NCI-H2171 treated with DMSO at 0.1 percent for 48 hours (cell line): ENCODE measurements at places on chromosomes 16 and 17.
A peak's percentile ranks its signal among the peaks of the same experiment; 100 is the strongest.

DNA sequence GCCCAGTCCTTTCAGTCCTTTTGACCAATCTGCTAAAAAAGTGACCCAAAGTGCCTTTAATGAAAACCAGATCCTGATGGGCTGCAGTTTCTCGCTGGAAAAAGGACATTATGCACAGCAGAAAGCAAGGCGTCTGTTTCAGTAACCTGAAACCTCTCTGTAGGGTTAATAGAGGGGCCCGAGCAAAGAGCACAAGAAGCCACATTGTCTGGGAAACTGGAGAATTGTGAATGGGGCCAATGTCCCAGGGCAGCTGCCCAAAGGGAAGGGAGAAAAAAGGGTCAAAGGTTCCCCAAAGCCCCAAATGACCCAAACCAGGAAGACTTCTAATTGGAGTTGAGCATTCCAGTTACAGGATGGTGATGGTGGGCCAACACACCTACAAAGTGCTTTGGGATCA is 3.0 kb downstream of the OTOA start:
- peak; percentile 25 for DNase-seq

DNA sequence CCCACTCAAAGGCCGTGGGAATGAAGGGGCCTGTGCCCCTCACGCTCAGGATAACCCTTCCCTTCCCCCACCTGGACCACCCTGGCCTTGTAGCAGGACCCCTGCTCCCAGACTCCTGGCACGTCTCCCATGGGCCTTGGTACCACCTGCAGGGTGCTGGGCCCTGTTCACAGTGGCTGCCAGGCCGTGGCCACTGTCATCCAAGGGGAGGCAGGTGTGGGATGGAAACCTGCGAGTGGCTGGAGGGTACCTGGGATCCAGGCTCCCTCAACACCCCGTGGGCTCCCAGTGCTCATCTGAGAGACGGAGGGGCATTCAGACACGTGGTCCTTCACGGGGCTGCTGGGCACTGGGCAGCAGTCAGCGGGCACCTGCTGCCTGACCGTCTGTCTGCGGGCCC is 75.6 kb upstream of the CIBAR2 start:
- DNase-seq: no peak

GRCh38 chr16:49674990-49675389 is 180.9 kb downstream of the ZNF423 start:
- DNase-seq: no peak

- DNase-seq: no peak
Observed at GRCh38 chr17:76830987-76831715, 37.1 kb upstream of the MGAT5B start.

- no peak for DNase-seq
Observed at GRCh38 chr16:79988721-79989220, 388.2 kb upstream of the MAF start.

GRCh38 chr16:49003022-49003421 is 278.6 kb downstream of the CBLN1 start:
- DNase-seq: no peak

DNA sequence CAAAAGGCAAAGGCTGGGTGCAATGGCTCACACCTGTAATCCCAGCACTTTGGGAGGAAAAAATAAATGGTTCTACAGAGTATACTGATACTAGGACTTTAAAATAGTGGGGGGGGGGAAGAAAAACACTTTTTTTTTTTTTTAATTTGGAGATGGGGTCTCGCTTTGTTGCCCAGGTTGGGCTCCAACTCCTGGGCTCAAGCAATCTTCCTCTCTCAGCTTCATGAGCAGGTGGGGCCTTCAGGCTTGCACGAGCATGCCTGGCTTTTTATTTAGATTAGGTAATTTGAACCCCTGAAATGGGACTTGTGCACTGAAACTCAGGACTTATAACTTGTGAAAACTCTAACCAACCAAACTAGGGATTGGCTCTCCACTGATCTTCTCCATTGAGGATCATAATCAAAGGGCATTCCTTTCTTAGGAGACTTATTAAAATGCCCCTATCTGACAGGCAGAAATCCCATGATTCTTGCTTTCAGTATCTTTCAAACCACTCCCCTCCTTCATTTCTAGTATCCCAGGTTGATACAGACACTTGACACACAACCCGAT is 16.9 kb downstream of the GRB2 start:
- DNase-seq: peak; percentile 38

- DNase-seq: no peak
Observed at GRCh38 chr17:74485841-74486240, 19.4 kb downstream of the CD300A start.

GRCh38 chr17:81455387-81455786 is 57.2 kb downstream of the ACTG1 start:
- no peak for DNase-seq

DNA sequence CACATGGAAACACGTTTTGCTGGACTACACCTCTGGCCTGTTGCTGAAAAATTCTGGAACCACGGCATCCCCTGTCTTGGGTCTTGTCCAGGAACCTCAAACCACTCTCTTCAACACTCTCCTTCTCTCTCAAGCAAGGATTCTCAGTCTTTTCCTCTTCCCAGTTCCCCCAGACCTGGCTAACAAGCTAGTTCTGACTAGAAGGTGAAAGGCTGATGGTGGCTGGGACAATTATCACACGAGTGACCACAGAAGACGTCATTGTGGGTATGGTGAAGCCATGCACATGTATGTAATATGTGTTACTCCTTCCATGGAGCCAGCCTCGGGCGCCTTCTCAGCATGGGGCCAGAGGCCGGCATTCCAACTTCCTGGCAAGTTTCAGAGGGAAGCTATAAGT is 123.0 kb downstream of the CDYL2 start:
- DNase-seq: no peak

DNA sequence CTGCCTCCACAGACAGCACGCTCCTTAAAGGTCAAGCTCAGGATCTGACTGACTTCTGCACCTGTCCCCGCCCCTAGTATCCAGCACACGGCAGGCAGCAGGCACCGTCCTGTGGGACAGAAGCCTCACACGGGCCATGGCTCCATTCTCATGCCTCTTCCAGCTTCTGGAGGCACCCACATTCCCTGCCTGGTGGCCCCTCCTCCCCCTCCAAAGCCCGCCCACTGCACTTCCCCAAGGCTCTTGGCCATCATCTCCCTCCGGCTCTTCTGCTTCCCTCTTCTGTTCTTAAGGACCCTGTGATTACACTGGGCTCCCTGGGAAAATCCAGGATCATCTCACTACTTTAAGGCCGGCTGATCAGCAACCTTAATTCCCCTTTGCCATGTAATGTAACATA is 3.5 kb downstream of the CANT1 start:
- DNase-seq: no peak

DNA sequence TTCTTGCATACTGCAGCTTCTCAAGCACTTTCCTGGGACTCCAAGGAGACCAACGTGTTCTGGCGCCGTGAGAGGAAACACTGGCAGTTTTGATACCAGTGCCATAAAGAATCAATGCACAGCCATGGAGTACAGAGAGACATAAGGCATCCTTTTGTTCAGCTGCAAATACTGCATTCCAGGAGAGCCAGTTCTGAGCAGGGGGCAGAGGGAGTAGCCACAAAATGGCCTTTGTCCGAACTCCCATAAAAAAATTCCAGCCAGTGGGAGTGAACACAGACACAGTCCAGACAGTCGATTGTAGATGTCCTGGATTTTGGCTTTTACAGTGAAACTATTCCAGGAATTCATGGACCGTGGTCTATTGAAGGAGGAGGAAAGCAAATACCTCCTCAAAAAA is 36.2 kb upstream of the TEKT3 start:
- no peak for DNase-seq

DNA sequence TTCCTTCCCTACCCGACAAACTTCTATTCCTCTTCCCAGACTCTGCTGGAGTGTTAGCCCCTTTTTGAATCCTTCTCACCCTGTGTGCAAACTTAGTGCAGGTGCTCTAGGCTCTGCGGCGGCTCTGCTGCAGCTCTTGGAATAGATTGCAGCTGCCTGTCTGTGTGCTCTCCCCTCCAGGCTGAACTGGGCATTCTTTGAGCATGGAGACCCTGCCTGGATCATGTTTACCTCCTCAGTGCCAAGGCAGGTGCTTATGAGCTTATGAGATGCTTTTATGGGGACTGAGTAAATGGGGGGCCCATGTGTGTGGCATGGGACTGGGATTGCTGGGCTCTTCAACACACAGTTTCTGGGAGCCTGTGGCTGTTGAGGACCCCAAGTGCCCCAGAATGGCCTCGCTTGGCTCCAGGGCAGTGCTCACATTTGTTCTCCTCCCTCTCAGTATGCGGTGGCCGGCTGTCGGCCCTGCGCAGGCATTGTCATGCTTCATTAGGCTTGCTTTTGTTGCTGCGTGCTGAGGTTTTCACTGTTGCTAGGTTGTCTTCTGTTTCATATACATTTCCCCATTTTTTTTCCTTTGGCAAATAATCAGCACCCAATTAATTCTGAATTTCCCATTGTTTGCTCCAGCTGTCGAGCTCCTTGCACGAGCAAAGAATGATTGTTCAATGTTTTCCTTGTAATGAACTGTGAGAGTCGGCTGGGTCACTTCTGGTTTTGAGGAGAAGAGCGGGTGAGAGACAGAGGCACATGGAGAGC is 185.5 kb upstream of the NLRP1 start:
- peak; percentile 53 for DNase-seq

DNA sequence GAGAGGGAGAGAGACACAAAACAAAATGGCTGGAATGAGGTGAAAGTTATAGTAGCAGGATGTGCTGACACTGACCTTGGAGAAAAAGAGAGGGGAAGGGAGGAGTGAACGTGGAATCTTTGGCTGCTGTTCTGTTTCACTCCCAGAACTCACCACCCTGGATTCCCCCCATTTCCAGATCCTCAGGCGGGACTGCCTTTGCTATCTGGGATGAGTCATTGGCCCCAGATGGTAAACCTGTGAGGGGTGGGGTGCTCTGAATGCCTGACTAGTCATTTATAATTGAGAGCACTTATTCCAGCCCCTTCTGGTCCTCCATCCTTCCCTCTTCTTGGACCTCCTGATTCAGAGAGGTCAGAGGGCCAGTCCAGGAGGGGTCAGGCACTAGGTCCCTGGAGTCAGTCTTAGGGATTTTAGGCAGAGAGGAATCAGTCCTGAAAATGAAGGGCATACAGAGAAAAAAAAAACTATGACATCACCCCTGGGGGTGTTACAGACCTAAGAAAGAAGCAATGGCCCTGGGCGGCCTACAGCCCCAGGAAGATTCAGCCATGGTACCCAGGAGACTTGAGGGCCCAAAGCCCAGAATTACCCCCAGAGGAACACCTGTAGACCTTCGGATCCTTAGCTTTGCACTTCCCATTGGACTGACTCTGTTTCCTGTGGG is 2.2 kb upstream of the ZG16 start:
- peak; percentile 74 for DNase-seq

DNA sequence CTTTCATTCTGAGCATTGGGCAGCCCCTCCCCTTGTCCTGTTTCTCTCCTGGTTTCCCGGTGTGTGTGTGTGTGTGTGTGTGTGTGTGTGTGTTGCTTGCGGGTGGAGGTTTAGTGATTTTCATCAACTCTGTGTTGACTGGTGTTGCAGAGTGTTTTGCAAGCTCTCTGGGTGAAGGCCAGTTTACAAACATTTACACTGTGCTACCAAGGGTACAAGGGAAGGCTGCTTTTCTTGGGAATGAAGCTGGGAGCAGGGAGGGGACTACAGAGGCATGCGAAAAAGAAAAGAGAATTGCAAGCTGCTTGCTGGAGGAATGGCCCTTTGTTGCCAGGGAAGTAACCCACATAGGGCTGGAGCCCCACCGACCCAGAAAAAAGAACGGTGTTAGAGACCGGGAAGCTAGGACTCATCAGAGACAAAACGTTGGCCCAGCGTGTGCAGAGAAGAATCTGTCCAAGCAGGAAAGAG is 29.6 kb downstream of the HS3ST3B1 start:
- no peak for DNase-seq

DNA sequence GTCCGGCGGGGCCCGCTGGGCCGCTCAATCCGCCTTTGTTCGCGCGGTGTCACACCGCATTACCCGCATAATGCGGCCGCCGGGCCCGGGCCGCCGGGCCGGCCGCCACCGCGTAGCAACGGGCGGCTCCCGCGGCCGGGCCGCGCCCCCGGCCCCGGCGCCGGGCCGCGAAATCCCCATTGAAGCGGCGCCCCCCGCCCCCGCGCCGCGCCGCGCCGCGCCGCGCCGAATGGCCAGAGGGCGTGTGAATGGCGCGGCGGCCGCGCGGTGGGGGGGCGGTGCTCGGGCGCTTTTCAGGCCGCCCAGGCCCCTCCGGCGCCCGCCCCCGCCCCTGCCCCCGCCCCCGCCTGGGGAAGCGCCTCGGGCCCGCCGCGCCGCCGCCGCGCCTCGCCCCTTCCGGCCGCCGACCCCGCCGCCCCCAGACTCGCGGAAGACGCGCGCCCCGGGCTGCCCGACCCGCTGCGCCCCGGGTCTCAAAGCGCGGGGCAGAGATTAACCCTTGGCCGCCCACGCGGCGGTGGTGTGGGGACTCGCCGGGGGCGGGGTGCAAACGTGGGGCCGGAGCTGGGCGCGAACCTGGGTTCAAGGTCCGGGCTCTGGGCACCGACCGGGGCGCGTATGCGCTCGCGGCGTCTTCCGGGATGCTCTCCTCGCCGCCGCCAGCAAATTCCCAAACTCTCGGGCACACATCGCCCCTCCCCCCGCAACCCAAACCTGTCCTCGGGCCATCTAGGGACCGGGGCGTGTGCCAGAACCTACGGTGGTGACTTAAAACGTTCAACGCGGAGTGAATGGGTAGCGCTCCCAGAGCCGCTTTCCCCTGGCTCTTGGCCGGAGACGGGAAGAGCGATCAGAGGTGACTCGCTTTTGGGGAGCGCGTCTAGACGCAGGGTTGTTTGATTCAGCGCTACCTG is 46.7 kb downstream of the WNT3 start:
- DNase-seq: peak; percentile 46

DNA sequence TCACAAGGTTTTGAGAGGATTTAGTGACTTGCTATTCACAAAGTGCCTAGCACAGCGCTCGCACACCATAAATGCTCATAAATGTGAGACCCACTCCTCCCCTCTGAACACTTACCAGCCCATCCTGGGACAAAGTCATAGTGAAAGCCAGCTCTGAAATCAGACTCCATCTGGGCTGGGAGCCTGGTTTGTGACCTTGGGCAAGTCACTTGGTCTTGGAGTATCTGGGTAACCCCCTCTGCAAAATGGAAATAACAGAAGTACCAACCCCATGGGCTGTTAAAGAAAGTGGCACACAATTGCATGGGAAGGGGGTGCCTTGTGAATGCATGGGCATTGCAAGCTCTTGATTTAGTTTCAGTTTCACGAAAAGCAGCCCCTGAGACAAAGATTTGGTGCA is 104.7 kb upstream of the CDH5 start:
- no peak for DNase-seq

DNA sequence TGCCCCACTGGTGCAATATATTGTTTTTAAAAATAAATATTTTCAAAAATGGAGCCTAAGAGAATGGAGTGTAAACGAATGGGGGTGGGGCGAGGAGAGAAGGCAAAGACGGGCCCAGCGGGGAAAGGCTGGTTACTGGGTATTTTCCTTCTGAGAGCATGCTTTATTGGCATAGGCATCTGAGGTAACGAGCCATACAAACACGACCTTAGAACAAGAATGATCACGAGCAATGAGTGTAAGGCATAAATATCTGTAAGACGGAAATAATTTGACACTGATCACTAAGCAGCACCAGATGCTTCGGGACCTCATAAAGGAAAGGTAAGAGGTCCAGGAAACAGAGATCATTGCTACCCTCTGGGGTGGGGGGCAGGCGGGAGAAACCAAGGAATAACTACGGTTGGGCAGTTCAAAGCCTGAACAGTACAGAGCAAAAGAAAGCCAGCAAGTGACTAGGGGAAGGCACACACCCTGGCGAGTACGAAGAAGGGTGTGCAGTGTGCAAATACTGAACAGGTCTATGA is 959 bp downstream of the SSH2 start:
- DNase-seq: peak; percentile 65

- DNase-seq: no peak
Observed at GRCh38 chr17:40316571-40317344, 7.8 kb downstream of the RARA start.
